ENCODE measurements at places on chromosomes 11 and 22.

GRCh38 chr11:123434911-123435310, 4.8 kb downstream of the GRAMD1B start:
- DNase-seq, result no peak

DNA sequence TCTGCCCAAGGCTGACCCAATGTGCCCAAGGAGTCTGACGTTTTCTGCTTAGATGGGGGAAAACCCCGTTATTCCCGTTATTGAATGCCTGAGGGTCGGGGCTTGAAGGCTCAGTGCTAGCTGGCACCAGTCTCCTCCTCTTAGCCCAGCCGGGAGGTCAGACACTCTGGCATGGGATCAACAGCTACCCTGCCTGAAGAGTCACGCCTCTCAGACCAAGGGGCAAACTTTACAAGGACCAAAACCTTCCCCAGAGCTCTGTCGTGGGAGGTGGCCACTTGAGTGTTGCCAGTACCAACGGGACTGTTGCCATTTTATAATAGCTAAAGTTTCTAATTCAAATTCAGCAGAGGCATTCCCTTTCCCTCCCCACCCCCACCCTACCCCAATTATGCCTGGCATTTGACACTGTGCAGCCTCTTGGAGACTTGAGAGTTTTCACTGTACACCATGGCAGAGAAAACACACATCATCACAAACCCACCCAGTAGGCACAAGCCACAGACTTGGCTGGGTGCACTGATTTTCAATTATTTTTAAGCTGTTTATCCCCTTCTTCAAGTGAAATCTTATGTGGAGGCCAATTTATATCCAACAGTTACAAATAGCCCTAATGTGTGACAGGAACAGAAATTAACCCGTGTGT, 137.5 kb upstream of the SYT13 start:
- DNase-seq, result no peak

- DNase-seq, result no peak
These were observed 1486.5 kb downstream of the TBC1D22A start for GRCh38 chr22:48248901-48249455.

DNA sequence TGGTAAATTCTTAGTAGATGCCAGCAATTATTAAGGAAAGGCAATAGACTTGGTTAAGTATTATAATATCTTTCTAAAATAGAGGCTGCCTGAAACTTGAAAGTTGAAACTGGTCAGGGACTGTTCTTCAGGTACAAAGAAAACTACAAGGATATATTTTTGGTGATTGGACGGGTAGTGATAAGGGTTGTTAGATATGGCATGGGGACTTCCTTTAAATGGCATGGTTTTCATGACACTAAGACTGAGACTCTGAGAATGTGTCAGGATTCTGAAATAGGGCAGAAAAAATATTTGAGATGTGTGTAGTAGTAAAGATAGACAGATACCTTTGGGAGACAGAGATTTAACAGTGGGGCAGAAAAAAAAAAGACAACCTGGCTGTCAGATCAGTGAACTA, 108.4 kb upstream of the SLC5A12 start:
- no peak for DNase-seq

- no peak for DNase-seq
These were observed 751 bp downstream of the FIBIN start for GRCh38 chr11:26994631-26995095.

GRCh38 chr11:47189100-47189834, 3.0 kb upstream of the PACSIN3 start:
- no peak for DNase-seq

DNA sequence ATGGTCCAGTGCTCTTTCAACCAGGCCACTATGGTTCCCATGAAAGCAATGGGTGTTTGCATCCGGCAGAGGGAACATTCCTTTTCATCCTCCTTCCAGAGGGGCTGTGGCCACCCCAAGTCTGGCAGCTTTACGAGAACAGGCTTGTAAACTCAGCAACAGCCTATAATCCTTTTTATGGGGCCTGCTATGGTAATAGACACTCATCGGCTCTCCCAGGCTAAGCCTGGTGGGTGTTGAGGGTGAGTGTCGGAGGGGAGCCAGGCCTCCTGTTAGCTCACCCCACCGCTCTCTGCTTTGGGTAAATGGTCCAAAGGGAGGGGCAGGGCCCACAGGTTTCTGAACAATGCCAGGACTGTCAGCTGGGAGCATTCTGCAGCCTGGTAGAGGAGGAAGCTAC, 111.6 kb upstream of the CD82 start:
- DNase-seq, result no peak

GRCh38 chr11:95121698-95122097, 32.1 kb downstream of the ENDOD1 start:
- no peak for DNase-seq

- no peak for DNase-seq
These were observed 12.5 kb downstream of the PDGFB start for GRCh38 chr22:39232246-39232645.

DNA sequence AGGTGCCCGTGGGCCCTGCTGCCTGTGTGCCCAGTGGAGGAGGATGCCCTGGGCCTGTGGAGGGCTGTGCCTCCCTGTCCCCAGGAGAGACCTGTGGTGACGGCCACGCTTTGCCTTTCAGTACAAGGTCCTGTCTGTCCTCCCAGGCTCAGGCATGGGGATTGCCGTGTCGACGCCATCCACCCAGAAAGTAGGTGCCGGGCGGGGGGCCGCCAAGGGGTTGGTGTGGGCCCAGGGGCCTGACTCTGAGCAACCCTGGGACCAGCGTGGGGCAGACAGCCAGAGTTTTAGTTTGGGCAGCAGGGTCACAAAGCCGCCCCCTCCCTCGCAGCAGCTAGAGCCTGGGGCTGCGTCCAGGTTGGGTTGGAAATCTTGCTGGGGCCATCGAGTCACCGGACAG, 56.3 kb downstream of the GRAMD4 start:
- no peak for DNase-seq

- DNase-seq, result no peak
These were observed 141.6 kb downstream of the TRPC6 start for GRCh38 chr11:101442171-101442570.

- DNase-seq, result no peak
These were observed 30.2 kb downstream of the USP47 start for GRCh38 chr11:11871991-11872401.

- DNase-seq, result no peak
These were observed 34.9 kb downstream of the WBP2NL start for GRCh38 chr22:42033263-42034181.

- DNase-seq, result no peak
These were observed 117.8 kb downstream of the WNT11 start for GRCh38 chr11:76088511-76088910.

GRCh38 chr11:94128291-94128745, 323 bp upstream of the PANX1 start:
- DNase-seq, result no peak

DNA sequence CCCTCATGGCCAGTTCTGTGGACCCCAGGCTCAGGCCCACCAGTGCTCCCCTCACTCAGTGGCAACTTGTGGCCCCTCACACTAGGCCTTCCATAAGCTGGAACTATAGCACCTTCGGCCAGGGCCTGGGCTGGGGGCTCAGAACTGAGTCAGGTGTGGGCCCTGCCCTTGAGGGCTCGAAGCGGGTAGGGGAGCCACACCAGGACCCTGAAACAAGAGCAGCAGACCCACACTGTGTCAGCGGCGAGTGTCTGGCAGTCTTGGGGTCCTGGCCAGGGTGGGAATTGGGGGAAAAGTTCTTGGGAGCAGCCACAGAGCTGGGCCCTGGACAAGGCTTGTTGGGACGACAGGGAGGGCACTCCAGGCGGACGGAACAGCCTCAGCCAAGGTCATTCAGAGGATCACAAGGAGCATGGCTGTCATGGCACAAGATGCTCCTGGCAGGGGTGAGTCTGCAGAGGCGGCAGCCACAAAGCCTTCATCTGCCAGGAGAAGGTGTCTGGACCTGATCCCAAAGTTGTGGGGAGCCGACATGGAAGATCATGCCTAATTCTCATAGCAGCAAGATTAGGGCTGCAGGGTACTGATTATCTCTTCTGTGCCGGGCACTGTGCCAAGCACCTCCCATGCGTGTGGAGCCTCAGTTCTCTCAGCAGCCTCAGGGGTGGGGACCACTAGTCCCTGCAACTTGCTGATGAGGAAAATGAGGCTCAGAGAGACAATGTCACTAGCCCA, 50.7 kb downstream of the SHISAL1 start:
- no peak for DNase-seq

DNA sequence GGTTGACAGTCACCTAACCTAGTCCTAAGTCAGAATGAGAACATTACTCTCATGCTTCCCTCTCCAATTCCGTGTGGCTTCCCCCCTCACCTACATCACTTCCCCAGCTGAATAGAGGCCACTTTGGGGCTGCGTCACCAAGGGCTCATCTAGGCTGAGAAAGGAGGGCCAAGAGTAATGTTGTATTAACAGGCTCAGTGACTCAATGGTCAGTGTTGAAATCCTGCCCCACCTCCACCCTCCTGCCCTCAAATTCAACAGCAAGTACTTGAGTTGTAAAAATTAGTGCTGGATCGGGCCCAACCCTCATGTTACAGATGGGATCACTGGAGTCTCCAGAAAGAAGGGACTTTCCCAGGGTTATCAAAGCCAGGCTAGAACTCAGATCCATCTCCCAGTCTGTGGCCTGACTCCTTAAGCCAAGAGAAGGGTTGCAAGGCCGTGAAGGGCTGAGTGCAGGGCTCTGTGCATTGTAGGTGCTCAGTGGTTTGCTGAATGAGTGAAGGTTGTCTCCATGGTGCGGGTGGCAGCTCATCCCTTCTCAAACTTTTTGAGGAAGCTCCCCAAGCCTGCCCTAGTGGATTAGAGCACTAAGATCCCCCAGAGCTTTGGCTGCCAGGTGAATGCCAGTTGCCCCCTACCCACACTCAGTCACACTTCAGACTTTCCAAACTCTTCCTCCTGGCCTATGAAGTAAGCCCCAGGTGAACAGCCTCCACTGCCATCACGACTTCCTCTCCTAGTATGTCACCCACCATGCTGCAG, 3.2 kb downstream of the DGAT2 start:
- no peak for DNase-seq

- DNase-seq, result peak; percentile 88
These were observed at the start of gene RASGRP2 for GRCh38 chr11:64743591-64744543. TSS of gene RASGRP2 (minus strand) at chr11:64744142. CDS start at chr11:64742866, 1,276 bp downstream.

GRCh38 chr22:44627521-44628139, 74.4 kb upstream of the PRR5 start:
- DNase-seq, result no peak

GRCh38 chr11:133118563-133119268, 413.6 kb downstream of the OPCML start:
- DNase-seq, result no peak

GRCh38 chr11:127027789-127028188, 27.2 kb upstream of the KIRREL3 start:
- DNase-seq, result no peak

- peak; percentile 83 for DNase-seq
These were observed 61.9 kb downstream of the MED15 start for GRCh38 chr22:20569059-20570058.

DNA sequence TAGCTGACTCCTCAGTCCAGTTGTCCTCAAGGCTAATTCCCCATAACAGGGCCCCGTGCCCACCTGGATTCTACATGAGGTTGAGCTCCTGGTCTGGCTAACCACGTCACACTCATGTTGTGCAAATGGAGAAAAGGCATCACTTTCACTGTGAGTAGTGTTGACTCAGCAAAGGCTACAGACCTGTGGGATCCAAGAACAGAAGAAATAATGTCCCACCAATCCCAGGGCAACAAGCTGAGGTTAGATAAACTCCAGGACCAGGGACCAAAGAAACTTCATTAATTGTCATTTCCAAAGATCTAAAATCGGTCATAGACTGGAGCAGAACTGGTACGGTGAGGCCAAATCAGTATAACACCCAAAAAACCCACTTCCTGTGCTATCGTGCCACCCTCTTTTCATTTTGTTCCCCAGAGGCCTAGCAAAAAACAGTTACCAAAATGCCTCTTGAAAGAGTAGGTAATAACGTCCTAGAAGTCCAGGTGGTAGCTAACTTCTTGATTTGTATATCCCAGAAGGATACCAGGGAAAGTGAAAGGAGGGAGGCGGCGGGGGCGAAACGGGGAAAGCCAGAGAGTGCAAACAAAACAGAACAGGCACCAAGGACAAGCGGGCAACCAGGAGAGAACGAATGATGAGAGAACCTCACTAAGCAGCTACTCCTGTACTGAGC, 1.4 kb downstream of the PCSK7 start:
- peak; percentile 67 for DNase-seq

DNA sequence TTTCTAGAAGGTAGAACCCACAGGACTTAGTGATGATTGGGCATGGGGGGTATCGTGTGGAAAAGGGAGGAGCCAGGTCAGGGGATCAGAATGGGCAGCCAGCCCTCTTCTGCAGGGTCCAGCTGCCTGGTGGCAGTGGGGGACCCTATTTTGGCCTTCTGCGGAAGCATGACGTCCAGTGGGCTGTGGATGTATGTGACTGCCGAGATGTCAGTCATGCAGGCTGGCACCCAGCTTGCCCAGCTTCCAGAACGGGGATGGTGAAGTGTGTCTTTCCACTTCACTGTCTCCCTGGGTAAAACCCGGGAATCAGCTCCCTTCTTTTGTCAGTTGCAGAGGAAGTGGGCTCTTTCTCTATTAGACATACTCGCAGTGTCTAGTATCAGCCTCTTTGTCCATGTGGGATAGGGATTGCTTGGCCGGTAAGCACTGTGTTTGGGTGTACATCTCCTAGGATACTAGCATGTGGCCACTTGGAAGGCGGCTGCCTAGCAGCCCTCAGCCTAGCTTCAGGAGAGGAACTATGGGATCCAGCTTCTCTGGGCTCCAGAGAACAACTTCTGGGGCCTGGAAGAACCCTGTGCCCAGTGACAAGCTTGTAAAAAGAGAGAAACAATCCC, 51.4 kb downstream of the GRIK4 start:
- DNase-seq, result no peak

- DNase-seq, result no peak
These were observed 189.2 kb upstream of the TBCEL start for GRCh38 chr11:120834686-120835210.

DNA sequence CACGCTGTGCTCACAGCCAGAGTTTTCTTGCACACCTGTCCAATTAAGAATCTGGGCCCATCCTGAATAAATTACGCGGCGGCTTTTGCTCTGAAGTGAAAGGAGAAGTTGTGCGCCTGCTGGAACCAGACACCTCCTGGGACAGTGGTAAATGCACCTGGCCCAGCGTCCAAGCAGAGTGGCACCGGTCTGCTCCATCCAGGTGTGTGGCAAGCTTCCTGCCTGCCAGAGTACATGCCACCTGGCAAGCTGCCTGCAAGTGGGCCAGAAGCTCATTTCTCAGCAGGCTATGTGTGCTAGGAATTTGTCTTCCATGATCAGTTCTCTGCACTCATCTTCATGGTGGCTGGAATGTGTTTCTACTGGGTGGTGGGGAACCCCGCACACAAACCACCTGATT, 660.6 kb downstream of the ETS1 start:
- DNase-seq, result no peak

DNA sequence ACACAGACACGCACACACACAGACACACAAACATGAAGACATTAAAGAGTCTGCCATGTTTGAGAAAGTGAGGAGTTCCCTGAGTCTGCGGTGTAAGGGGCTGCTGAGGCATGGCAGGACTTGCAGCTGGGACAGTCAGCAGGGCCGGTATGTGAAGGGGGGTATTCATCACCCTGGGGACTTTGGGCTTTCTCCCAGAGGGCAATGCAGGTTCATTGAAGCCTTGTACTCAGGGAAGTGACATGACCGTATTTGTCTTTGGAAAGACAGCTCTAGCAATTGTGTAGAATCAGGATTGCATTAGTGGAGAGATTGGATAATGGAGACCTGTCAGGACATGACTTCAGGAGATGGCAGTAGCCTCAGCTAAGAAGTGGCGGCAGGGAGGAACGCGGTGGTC, 9.4 kb upstream of the ADAMTS8 start:
- no peak for DNase-seq

GRCh38 chr11:12174477-12175143, 64.2 kb downstream of the MICAL2 start:
- no peak for DNase-seq

Measured in CD4-positive, alpha-beta T cell treated with Interleukin-21 for 1 hour (primary cell).